ENCODE measurements at places on chromosomes 1 and 21.

- no peak for DNase-seq
Measured at GRCh38 chr1:244214009-244214967, 163.2 kb downstream of the ZBTB18 start.

GRCh38 chr1:92016720-92017316 is 13.0 kb upstream of the EPHX4 start:
- no peak for DNase-seq

- no peak for DNase-seq
Measured at GRCh38 chr1:79808816-79809475, 802.4 kb upstream of the ADGRL4 start.

GRCh38 chr1:28974432-28974831 is 60.1 kb downstream of the EPB41 start:
- DNase-seq: no peak
